ENCODE measurements at places on chromosomes 7 and 10.

DNA sequence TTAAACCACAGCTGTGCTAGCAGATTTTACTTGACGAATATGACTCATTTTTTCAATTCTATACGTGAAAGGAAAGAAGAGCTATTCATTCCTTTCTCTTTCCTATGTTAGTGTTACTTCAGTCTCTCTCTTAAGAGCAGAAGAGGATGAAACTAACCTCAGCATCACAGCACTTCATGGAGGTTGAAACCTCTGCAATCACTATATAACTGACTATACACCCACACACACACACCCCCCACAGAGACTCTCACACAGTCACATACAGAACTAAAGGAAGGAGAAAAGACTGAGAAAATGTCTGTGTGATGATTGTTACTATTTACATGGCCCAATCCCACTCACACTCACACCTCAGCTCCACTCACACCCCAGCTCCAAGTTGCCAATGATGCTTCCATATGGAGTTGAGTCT is 104.2 kb downstream of the KIF20B start:
- no peak for DNase-seq

DNA sequence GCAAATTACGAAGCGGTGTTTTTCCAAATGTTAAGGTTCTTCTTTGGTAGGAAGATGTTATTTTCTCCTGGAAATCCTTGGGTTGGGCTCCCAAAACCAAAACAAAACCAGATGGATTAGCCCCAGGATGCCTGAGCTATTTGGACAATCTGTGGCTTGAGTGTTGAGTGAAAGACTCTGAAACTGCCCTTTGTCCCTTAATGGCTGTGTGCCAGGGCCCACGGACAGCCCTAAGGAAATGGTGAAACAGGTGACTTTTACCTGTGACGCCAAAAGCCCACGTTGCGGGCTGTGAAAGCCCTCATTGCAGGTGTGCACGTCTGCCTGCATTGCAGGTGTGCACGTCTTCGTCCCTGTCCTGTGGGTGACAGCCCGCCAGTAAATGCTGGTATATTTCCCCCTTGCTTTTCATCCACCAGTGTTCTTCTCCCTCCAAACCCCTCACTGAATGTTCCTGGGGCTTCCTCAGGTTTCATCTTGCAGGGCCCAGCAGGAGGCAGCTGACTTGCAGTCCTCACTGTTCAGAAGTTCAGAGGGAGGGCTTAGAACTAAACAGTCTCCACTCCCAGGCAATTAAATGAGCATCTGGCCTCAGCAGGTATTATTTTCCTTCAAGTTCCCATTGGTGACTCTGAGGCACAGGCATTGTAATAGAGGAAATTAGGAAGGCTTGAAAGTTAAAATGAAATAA is 10.7 kb downstream of the PFKP start:
- no peak for DNase-seq

GRCh38 chr10:121330563-121330962 is 267.7 kb downstream of the FGFR2 start:
- DNase-seq, result no peak

DNA sequence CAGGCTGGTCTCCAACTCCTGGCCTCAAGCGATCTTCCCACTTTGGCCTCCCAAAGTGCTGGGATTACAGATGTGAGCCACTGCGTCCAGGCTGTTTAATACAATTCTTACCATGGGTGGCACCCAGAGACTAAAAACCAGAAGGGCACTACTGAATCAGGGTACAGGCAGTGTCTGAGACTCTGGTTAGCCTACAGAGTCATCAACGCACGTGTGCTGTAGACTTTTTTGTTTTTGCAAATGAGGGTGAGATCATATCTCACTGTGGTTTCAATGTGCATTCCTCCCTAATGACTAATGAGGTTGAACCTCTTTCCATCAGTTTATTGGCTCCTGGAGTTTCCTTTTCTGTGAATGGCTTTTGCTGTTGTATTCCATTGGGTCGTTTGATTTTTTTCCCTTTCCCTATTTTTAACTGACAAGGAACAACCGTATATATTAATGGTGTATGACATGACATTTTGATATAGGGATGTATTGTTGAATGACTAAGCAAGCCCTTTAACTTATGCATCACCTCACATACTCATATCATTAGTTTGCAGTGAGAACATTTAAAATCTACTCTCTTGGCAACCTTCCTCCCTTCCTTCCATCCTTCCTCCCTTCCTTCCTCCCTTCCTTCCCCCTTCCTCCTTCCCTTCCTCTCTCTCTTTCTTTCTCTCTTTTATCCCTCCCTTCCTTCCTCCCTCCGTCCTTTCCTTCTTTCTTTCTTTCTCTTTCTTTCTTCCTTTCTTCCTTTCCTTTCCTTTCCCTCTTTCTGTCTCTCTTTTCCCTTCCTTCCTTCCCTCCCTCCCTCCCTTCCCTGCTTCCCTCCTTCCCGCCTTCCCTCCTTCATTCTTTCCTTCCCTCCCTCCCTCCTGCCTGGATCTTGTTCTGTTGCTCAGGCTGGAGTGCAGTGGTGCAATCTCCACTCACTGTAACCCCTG is 9.3 kb upstream of the TMEM270 start:
- no peak for DNase-seq

- DNase-seq, result no peak
Measured at GRCh38 chr7:76513817-76514799, 3.8 kb downstream of the UPK3B start.

DNA sequence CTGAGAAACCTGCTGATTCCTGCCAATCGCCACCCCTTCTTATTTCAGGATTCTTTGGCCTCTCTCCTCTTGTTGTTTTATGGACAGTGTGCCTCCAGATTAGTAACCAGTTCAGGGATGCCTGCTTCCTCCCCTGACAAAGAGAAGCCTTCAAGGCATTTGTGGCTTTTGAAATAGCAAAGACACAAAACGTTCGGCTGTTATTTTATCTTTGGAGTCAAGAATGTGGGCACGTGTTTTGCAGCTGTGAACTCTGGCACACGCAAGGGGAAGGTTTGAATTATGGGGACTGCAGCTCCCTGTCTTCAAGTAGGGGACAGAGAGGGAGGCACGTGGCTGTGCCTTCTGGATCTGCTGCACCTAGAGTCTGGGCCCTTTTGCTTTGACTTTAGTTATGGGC is 157.9 kb upstream of the GRB10 start:
- no peak for DNase-seq

DNA sequence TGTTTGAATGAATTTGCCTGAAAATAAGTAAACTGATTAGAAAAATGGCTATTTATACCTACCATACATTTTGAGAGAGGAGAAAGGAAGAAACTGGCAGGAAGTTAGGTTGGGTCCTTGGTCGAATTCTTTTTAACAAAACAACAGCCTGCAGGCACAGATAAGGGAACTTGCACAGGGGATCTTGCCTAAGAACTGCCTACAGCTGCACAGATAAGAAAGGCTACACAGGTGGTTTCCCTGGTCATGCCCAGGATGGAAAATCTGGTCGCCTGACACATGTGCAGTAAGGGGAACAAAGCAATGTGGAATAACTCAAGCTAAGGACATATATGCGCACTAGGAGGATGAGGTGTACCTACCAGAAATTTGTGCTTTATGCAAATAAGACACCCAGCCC is 732.1 kb upstream of the POT1 start:
- no peak for DNase-seq

- DNase-seq, result no peak
Measured at GRCh38 chr7:123719197-123719721, 29.5 kb downstream of the WASL start.

DNA sequence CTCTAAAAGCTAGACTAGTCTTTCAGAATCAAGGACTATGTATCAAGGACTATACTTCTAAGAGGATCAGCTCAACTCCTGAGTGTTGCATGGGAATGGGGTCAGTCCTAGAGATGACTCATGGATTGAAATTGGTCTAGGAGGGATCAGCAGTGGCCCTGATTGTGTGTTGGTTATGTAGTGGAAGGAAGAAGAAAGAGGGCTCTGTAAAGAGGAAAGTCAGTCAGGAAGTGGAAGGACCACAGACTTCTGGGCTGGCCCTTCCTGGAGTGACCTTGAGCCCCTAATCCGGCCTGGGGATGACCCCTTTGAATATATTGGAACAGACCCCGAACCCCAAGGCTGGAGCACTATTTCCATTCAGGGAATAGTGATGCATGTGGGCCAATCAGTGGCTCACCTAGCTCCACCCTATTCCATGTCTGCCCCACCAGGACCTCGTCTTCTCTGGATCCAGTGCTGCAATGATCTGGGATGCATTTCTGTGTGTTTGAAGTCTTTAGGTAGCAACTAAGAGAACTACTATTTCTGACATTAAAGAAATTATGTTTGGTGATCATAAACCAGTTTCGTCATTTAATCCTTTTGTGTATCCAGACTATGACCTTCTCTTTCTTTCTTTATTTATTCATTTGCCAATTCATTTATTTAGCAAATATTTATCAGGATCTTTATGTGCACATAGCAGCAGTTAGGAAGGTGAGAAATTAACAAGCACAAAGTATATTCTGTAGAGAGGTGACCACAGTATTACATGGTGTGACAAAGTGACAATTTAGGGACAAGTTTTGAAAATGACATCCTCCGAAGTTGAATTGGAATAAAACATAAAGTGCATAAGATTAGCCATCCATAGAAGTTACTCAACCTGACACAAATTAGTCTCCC is 48.6 kb upstream of the KIF5B start:
- DNase-seq, result no peak

- no peak for DNase-seq
Measured at GRCh38 chr7:41931263-41931646, 228.4 kb upstream of the INHBA start.
